B cell (primary cell): ENCODE measurements at places on chromosomes 11 and 22. TPM values are rescaled to one million over a fixed set of nuclear protein-coding genes. Genes with fewer than 3 reads are reported as not detected.

- DNase-seq = no peak
Observed at GRCh38 chr11:4146070-4146771, 51.6 kb downstream of the RRM1 start.

GRCh38 chr22:37287550-37287951 lies 5.2 kb downstream of the CYTH4 start:
- peak; percentile 51 for DNase-seq

GRCh38 chr11:92268546-92268945 lies 43.9 kb downstream of the FAT3 start:
- no peak for DNase-seq

DNA sequence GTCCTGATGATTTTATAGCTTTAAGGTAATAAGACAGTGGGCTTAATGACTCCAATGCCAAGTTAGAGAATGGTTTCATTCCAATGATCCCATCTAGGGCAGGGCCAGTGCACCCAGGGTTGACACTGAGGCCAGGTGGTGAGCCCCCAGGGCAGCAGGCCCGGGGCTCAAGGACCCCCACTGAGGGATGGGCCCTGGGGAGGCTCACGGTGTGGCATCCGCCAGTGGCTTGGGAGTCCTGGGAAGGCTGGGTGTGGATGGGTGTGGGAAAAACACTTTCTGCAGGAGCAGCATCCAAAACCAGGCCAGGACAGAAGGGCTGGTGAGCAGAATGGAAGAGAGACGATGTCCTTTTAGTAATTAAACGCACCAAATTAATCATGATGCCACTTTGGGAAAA lies 626.3 kb downstream of the TBC1D22A start:
- DNase-seq = no peak

The DDT gene
- 96.7 and 105 TPM in 2 replicates for total RNA-seq

- no peak for DNase-seq
Observed at GRCh38 chr11:13552784-13553183, 57.0 kb upstream of the PTH start.

The OR6A2 gene
- total RNA-seq = 0.10 and 0.12 TPM in 2 replicates

GRCh38 chr11:114563077-114563476 lies 3.4 kb upstream of the NXPE1 start:
- no peak for DNase-seq

- no peak for DNase-seq
Observed at GRCh38 chr11:94638301-94638901, 71.2 kb downstream of the PIWIL4 start.

- DNase-seq = no peak
Observed at GRCh38 chr11:17066691-17067090, 10.8 kb downstream of the RPS13 start.

GRCh38 chr11:10646681-10647355 lies 46.7 kb downstream of the IRAG1 start:
- DNase-seq = no peak

GRCh38 chr11:57584341-57584740 lies 13.1 kb upstream of the SERPING1 start:
- no peak for DNase-seq

The LRRC10B gene
- total RNA-seq = not detected in 2 replicates

GRCh38 chr11:119694334-119694733 lies 34.7 kb downstream of the NECTIN1 start:
- DNase-seq = no peak
